ENCODE measurements at places on chromosomes 12 and 14.

- DNase-seq: no peak
Observed at GRCh38 chr14:96160076-96160912, 44.3 kb upstream of the BDKRB2 start.

DNA sequence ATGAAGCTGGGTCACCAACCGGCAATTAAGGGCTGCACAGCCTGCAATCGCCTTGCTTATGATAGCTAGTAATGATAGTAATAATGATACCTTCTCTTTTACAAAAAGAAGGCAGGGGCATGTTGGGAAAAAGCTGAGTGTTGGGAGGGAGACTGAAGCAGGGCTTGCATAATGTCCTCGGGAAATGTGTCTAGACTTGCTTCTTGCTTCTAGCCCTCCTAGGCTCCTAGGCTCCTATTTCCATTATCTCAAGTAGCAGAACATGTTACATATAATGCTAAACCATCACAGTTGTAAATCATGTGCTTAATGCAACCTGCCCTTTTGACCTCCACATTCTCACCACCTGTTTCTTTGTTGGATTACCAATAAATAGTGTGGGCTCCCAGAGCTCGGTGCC lies 18.7 kb downstream of the RERGL start:
- DNase-seq: no peak

GRCh38 chr12:110934093-110934852 lies 13.9 kb upstream of the MYL2 start:
- no peak for DNase-seq

- DNase-seq: no peak
Observed at GRCh38 chr14:95667249-95667693, 19.0 kb upstream of the TCL1B start.

DNA sequence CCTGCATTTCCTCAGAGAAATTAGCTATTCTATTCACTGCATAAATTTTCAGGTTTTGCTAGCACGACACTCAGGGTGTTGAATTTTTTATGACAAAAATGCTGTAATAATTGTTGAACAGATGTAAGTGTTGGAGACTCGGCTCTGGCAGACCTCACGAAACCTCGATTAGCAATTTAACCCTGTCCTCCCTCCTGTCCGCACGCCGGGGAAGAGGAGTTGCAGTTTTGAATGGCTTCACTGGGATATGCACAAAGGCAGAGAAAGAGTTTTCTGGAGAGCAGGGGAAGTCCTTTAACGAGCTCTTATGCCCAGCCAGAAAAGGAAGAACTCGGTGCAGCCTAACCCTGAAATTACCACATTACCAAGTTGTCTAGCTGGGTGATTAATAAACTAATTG lies 661.1 kb downstream of the VRK1 start:
- DNase-seq: no peak

- DNase-seq: no peak
Observed at GRCh38 chr14:92704821-92705220, 43.6 kb downstream of the LGMN start.

DNA sequence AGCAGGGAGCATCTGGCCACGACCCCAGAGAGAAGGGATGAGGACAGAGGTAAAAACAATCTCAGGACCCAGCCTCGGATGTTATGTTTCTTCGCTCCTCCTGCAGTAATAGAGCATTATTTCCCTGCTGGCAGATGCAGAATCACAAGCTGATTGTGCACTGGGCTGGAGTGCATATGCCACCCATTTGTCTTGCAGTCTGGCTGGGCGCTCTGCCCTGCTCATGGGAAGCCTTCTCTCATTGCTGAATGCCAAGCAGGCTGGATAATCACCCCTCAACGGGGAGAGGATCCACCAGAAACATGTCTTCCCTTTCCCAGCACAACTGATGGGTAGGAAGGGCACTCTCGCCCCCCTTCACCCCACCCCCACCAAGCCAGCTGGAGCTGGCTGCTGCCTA lies 8.5 kb upstream of the VASH1 start:
- DNase-seq: no peak

- no peak for DNase-seq
Observed at GRCh38 chr12:3838076-3838475, 35.1 kb downstream of the PARP11 start.

GRCh38 chr12:124675881-124676713 lies 108.7 kb upstream of the NCOR2 start:
- peak; percentile 73 for DNase-seq

DNA sequence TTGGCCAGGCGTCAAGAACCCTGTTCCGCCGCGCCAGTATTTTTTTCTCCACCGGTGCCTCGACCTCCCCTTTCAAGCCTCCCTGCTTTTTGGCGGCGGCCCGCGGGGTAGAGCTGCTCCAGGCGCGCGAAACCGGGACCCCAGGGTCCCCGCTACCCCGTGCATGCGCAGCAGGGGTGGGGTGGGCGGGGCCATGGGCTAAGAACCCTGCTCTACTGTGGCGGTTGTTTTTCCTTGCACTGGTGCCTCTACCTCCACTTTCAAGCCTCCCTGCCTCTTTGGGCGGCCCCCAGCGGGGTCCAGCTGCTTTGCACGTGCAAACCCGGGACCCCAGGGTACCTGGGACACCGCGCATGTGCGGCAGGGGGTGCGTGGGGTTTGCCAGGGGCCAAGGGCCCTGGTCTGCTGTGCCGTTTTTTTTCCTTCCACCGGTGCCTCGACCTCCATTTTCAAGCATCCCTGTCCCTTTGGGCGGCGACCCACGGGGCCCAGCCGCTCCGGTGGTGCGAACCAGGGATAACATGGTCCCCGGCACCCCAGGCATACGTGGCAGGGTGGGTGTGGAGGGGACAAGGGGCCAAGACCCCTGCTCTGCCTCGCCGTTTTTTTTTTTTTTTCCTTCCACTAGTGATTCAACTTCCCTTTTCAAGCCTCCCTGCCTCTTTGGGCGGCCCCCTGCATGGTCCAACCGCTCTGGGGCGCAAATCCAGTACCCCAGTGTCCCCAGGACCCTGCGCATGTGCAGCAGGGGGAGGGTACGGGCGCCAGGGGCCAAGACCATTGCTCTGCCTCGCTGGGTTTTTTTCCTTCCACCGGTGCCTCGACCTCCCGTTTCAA lies 326.8 kb downstream of the ALG10 start:
- DNase-seq: no peak

GRCh38 chr12:77610446-77610845 lies 220.2 kb upstream of the NAV3 start:
- no peak for DNase-seq

GRCh38 chr12:78383414-78383813 lies 481.2 kb upstream of the SYT1 start:
- DNase-seq: no peak

- DNase-seq: peak; percentile 38
Observed at GRCh38 chr14:50860478-50861086, 11.3 kb upstream of the ABHD12B start.

- no peak for DNase-seq
Observed at GRCh38 chr12:16361142-16361783, 13.8 kb downstream of the MGST1 start.

- no peak for DNase-seq
Observed at GRCh38 chr12:8813572-8814357, 8.7 kb upstream of the A2ML1 start.

DNA sequence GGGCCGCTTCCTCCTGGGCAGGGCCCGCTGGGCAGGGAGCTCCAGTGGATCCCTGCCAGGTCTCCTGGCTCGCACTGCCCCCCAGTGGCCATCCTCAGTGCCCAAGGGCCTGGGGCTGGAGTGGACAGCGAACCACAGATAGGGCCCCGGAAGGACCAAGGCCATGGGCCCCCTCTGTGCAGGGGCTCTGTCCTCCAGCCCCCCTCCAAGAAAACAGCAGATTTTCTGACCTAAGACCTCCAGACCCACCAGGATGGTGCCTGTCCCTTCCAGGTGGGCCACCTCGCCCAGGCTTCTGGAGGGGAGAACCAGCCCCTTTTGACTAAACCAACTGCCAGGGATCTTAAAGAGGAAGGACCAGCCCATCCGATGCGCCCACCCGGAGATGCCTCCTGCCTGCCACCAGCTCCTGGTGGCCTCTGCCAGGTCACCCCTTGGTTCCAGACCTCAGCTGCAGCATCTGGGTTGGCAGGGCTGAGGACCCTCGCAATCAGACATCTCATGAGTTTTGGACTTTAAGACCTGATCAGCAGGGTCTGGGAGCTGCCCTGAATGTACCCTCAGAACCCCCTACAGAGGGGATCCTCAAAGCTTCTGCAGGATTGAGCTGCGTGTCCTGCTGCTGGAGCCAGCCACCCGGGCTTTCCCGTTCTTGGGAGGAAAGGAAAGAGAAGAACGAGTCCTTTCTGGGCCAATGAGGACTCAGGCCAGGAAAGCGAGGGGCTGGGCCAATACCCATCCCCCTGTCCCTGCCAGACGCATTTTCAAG lies 325.8 kb upstream of the DIO3 start:
- DNase-seq: no peak

GRCh38 chr12:108133482-108133881 lies 4.4 kb downstream of the WSCD2 start:
- DNase-seq: no peak

- peak; percentile 48 for DNase-seq
Observed at GRCh38 chr14:73726025-73726961, 12.1 kb upstream of the PNMA1 start.

DNA sequence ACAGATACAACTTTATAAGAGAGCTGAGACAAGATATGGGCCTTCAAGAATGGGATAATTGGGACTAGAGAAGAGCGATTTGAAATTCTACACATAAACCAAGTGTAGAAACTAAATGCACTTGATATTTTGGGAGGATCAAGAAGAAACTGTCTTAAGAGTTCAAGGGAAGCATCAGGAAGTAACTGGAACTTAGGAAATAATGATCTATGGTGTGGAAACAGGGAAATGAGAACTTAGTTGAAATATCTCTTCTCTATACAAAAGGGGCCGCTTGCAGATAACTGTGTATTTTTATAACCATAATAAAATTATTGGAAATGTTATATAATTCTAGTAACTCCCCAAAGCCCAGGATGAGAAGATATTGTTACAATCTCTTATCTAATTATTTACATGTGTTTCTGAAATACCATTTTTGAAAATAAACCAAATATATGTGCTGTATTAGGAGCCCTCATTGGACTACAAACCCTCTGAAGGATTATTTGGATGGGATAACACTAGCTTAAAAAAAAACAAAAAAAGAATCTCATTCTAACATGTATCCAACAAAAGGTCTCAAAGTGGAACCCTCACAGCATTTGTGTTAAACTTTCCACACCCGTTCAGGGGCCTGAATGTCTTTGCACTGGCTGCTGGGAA lies 84.7 kb upstream of the FLRT2 start:
- no peak for DNase-seq

- no peak for DNase-seq
Observed at GRCh38 chr12:29673346-29673745, 110.4 kb downstream of the TMTC1 start.

DNA sequence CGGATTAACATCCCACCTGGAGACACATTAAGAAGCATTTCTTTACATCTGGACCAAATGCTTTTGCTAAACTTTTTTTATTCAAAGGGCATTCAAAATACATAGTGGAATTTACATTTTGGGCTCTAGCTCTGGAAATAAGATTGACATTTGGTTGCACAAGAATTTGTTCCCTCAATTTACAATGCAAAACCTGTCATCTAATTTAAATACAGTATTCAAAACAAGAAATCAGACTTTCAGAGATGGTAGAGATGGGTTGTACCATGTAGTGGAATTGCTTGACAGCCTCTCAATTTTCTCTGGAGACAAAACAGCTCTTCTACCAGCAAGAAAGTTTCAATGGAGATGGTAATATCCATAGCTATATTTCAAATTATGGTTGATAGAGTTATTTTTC lies 275.8 kb downstream of the ATP23 start:
- no peak for DNase-seq

DNA sequence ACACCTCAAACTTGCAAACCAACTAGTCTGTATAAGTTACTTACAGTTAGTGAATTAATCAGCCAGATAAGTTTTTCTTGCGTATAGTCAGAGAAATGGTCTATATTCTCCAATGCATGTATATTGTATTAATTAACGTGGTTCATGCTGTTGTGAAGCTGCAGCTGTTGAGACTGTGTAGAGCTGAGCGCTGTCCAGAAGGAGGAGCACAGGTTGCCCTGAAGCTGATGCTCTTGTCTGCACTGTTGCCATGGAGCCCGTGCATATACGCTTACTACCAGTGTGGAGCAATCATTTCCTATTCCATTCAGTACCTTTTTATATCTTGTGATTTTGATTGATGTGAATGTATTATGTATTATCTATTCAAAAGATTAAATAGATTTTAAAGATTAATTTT lies 74.3 kb upstream of the ARID2 start:
- DNase-seq: no peak

GRCh38 chr12:124053851-124054250 lies 80.8 kb downstream of the ZNF664 start:
- no peak for DNase-seq

GRCh38 chr14:24116128-24116814 lies 1.5 kb upstream of the NRL start:
- no peak for DNase-seq

DNA sequence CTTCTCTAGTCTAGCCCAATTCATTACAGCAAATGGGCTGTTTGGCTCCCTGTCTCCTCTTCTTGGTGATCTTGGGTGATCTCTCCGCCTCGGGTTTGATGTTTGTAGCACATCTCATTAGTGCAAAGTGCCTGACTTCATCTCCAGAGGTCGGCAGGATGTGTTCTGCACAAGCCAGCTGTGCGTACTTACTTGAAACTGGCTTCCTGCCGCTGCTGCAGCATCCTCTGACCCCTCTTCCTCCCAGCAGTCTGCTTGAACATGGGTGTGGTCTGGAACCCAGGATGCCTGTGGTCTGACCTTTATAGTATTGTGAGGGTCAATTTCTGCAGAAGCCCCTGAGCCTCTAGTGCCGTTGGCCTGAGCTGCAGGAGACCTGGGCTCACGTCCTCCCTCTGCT lies 99.2 kb downstream of the BEGAIN start:
- DNase-seq: no peak

- no peak for DNase-seq
Observed at GRCh38 chr12:70485704-70486103, 119.6 kb downstream of the KCNMB4 start.

- DNase-seq: no peak
Observed at GRCh38 chr14:56666294-56666693, 86.7 kb downstream of the TMEM260 start.

DNA sequence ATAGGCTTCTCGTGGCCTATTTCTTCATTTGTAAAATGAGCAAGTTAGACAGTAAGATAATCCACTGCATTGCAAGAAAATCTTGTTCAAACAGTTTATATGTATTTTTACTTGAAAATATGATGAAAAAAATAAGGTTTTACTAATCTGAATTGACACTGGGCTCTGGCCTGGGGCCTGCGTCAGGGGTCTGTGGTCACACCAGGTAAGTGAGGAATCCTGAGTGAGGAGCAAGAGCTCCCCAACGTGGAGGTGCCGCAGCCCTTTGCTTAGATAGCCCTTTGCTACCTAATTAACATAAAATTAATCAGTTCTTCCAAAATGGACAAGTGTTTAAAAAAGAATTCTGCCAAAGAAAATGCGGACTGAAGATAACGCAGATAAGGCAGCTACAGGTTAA lies 39.1 kb upstream of the STAB2 start:
- DNase-seq: no peak
